ENCODE measurements at places on chromosomes 2 and 18.
A peak's percentile ranks its signal among the peaks of the same experiment; 100 is the strongest.

- DNase-seq: no peak
Measured at GRCh38 chr2:165594935-165595255, 125.4 kb downstream of the CSRNP3 start.

- no peak for DNase-seq
Measured at GRCh38 chr2:177496921-177497320, 104.3 kb downstream of the AGPS start.

GRCh38 chr2:138827426-138828054 lies 47.4 kb upstream of the NXPH2 start:
- peak; percentile 74 for DNase-seq

DNA sequence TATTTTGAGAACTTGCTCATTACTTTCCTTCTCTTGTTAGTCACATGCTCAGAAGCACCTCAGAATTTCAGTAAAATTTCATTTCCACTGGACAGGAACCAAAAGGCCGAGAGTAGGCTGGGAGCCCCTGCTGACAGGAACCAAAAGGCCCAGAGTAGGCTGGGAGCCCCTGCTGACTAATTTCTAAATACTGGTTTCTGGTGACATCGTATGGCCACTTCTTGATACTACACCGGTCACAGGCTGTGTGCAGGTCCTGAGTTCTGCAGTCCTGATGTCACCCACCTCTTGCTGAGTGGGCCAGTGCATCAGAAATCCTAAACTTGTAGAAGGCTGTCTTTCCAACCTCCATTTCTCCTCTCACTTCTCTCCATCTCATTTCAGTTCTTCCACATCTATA lies 17.7 kb upstream of the EN1 start:
- DNase-seq: peak; percentile 56

- DNase-seq: no peak
Measured at GRCh38 chr2:143847257-143847656, 672.7 kb downstream of the ZEB2 start.

- DNase-seq: peak; percentile 76
Measured at GRCh38 chr18:11849841-11850634, 1.2 kb upstream of the CHMP1B start.

GRCh38 chr2:124649001-124649400 lies 623.9 kb downstream of the CNTNAP5 start:
- no peak for DNase-seq

DNA sequence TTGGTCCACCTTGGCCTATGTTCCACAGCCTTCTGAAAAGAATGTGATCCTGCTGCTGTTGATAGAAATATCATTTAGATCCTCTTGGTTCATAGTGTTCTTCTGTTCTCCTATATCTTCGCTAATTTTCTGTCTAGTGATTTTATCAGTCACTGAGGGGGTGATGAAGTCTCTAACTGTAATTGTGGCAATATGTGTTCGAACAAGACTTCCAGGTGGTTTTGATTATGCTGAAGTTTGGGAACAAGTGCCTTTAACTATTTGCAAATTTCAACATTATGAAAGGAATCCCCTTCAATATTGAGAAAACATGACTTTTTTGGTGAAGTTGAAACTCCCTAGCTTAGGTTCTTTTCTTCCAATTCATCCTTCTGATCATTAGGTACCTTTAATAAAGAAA lies 140.4 kb downstream of the MTX2 start:
- DNase-seq: no peak

DNA sequence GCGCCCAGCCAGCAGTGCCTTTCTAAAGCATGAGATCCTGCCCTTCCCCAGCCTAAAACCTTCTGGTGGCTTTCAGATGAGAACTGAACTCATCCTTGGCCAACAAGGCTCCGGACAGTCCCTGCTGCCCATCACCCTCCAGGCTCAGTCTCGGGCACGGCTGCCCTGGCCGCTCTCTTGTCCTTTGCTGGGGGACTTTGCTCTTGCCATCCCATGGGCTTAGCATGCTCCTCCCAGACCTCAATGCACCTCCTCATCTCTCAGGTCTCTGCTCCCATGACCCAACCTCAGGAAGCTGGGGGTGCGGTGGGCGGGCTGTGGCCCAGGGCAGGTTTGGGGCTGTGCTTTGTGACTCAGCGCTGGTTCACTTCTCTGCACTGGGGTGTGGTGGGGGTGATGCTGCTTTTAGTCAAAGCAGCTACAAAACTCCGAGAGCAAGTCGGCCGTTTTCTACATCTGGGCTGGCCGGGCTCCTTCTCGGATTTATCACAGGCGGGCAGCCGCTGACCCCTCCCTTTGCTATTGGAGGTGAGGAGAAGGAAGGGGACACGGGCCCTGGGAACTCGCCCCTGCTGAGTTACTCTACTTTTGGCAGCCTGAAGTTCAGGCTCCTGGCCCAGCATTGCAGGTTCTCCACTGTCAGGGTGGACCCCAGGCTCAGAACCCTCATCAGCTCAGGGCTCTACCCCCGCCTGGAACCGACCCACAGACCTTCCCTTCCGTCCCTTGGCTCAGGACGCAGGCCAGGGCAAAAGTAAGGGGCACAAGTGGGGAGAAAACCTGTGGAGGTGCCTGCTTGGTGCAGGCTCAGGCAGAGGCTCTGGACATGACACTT lies 90.6 kb upstream of the TAF1B start:
- DNase-seq: peak; percentile 23

GRCh38 chr18:11163665-11164064 lies 14.3 kb upstream of the PIEZO2 start:
- no peak for DNase-seq

DNA sequence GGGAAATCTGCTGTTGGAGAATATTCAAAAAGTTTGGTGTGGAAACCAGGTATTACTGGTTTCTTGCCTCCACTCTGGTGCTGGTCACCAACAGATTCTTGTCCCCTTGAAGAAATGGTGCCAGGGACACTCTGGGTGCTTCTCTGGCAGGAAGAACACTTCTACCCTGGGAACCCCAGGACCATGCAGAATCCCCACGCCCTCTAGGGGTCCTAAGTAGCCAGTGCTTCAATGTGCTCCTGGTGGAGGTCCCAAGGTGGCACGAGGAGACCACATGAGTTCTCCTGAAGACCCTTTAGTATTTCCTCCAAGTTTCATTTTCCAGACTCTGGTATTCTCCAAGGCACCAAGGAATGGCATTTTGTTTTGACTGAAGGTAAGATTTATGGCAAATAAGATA lies 380.6 kb downstream of the TSN start:
- DNase-seq: peak; percentile 56

DNA sequence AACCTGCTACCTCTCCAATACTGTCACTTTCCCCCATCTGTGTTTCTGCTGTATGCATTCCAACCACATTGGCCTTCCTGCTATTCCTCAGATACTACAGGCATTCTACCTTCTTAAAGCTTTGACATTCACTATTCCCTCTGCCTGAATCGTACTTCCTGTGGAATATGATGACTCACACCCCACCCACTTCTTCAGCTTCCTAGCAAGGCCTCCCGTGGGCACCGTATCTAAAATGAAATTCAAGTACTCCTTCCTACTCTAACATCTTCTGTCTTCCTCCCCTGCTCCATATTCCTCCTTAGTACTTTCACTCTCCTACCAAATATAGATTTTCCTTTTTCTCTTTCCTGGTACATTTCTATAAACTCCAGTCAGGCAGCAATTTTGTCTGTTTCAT lies 710.4 kb downstream of the RNF144A start:
- DNase-seq: no peak

- peak; percentile 34 for DNase-seq
Measured at GRCh38 chr2:171706152-171706803, 19.0 kb downstream of the DYNC1I2 start.

DNA sequence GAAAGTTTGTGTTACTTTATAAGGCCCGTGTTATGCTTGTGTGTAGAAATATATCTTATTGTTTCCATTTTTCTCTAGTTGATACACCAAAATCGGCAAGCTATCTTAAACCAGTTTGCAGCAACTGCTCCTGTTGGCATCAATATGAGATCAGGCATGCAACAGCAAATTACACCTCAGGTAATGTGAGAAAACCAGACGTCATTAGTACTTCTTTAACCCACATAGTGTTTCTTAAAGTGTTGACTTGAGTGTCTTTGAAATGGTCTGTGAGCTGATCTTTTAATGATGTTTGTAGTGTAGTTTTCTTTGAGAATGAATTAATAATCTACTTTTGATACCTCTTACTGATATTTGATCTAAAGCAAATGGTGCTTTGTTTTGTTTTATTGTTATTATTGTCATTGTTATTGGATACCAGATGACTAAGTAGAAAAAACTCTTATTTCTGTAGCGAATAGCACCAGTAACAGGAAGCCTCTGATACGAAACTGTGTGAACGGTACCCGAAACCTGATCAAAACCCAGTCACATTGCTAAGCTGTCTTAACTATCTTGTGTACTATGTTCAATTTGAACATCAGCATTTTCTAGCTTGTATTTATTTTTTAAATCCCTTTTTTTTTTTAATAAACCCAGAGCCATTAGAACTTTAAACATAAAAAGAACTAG lies 53.7 kb downstream of the PTRHD1 start:
- no peak for DNase-seq

GRCh38 chr18:36296650-36297416 lies 680 bp upstream of the FHOD3 start:
- DNase-seq: peak; percentile 32

DNA sequence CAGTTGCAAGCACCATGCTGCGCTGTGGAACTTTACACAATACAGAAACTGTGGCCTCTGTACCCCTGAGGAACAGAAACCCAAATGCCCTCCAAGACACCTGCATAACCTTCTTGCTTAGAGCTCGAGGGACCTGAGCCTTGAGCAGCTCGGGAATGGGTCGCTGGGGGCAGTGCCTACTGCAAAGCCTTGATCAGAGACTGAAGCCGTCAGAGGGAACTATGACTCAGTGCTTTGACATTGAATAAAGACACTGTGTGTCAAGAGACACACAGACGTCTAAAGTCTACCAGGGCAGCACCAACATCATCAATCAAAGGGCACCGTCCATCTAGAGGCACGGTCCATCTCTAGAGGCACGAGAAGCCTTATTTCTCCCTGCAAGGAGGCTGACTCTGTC lies 30.6 kb downstream of the GPR45 start:
- peak; percentile 15 for DNase-seq
